Thoracic aorta (tissue), 2 donors: ENCODE measurements at places on chromosomes 6 and 20.

DNA sequence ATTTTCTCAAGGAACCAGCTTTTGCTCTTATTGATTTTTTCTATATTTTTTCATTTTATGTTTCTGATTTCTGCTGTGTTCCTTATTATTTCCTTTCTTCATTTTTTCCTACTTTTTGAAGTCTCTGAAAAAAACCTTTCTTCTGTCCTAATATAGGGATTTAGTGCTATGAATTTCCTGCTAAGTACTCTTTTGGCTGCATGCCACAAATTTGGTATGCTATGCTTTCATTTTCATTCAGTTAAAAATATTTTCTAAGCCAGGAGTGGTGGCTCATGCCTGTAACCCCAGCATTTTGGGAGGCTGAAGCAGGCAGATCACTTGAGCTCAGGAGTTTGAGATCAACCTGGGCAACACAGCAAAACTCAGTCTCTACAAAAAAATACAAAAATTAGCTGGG lies 30.6 kb downstream of the SIRPD start:
- DNase-seq: no peak

DNA sequence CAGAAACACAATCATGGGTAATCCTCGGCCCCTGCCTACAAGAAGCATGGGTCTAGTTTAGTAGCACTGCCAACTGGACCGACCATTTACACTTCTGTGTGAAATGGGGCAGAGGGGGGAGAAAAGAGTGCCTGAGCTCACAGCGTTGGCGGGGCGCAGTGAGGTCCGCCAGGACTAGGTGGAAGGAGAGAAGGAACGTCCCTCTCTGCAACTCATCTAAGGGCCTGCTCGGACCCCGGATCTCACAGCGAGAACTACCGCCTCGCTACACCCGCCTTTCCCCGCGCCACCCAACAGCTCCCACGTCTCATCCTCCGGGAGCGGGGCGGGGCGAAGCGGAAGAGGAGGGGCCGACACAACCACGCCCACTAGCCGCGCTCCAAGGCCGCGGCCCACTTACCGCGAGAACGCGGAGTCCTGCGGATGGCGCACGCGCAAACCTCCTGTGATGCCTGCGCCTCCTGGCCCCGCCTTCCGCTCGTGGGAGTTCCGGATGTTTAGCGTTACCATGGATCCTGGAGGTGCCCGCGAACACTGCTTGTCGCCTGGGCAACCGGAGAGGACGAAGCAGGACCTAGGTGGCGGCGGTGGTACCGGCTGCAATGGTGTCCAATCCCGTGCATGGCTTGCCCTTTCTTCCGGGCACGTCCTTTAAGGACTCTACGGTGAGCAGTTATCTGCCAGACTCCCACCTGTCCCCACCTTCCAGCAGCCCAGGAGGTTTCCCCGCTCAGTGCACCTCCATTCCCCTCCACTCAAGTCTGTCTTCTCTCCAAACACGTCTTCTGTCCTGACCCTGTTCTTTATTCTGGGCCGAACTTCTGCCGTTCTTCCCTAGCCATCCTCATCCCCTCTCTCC lies at the start of gene EFHC1:
Gene EFHC1, plus strand, starts transcription at position 534 of the 859 bp plus-strand sequence. Its CDS starts 69 bp downstream, at position 603.
- peak; percentile 96 for DNase-seq

GRCh38 chr6:48486876-48487275 lies 375.9 kb upstream of the PTCHD4 start:
- no peak for DNase-seq

DNA sequence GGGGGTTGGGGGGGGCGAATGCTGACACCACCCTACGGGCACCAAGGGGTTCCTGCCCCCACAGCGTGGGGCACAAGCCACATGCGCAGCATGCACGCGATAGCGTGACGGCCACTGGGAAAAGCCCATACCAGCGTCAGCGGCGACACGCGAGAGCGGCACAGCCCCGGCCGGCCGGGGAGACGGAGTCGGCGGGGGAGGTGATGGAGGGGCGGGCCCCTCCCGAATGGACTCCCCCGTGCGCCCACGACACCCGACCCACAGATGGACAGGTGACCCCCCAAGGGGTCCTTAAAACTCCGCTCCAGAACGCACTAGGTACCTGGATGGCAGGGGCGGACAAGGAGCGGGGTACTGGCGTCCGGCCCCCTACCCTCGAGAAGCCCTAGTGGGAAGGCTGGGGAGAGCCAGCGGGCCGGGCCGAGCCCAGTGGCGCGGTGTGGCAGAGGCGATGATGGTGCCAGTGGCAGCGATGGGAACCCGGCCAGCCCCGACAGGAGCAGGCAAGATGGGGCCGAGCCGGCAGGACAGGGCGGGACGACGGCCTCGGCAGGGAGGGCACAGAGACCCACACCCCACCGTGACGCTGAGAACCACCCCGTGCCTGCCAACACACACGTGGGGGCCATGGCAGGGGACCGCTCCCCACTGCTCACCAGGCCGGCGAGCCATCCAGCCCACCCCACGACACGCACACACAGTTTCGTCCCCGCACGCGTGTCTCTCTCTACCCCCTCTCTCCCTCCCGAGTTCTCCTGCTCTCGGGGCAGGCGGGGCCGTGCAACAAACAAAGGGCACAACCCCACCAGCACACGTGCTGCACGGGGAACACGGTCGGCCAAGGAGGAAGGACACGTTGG lies 1959.8 kb upstream of the DEFB115 start:
- no peak for DNase-seq

GRCh38 chr6:686497-686896 lies 6.4 kb downstream of the EXOC2 start:
- DNase-seq: no peak

GRCh38 chr6:66948106-66948505 lies 1241.1 kb upstream of the EYS start:
- DNase-seq: no peak

GRCh38 chr20:17533396-17533795 lies 2.2 kb upstream of the BFSP1 start:
- no peak for DNase-seq

DNA sequence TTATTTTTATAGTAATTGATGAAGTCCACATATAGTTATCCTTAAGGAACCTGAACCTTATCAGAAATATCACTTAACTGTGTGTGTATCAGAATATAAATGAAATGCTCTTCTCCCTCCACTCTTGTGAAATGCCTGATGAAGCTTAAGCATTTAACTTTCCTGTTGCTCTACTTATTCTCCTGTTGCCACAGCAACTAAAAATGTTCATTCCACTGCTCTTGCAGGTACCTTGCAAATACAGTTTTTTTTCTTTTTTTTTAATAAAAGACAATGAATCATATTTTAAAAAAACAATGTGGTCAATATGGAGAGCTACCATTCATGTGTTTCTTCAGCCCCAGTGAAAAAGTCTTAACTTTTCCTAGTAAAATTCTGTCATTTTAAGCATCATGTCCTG lies 210.3 kb downstream of the RFPL4B start:
- DNase-seq: no peak

DNA sequence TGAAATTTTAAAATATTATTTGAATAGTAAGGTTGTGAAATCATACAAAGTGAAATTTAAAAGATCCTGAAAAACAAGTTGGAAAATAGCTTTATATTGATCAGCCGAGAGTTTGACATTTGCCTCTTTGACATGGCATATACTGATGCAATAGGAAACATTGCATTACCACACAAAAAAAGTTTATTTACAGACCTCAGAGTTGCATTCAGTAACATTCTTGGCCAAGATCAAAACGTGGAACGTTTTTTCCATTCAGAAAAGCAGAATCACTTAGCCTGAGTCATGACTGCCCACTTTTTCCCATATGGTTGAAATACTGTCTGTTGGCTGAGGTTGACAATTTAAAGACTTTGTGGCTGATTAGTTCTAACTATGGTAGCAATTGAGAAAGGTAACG lies 55.1 kb upstream of the BACH2 start:
- DNase-seq: no peak

DNA sequence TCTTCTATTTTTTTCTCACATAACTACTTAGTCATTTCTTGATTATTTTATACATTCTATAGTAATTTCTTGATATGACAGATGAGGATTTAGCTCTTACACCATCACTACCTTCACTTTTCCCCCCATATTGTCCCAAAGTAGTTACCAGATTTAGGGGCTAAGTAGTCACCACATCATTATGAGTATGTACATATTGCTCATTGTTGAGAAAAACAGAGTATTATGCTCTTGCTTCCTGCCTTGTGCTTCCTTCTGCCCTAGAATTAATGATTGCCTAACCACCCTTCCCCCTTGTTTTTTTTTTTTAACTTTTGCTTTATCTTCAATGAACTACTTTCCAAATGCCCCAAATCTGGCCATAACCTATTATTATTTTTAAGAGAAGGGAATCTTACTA lies 6.8 kb upstream of the HLA-B start:
- DNase-seq: no peak

GRCh38 chr6:44349904-44350649 lies 7.6 kb downstream of the SPATS1 start:
- no peak for DNase-seq

DNA sequence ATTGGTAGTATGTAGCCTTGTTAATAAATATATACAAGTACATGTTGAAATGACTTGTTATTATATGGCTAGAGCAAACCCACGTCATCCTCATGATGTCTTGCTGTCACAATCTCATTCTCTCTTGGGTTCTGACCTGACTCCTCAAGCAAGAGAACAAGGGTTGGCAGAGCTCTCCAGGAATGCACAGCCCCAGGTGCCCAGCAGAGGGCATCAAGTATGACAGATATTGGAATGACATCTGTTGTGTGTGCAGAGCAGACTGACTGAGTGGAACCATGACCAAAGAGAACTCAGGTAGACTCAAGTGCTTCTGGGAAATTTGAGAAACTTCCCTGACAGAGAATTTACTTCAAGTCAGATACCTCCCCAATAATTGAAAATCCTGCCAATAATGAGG lies 90.6 kb downstream of the PAX1 start:
- no peak for DNase-seq

- DNase-seq: no peak
Observed at GRCh38 chr6:28523241-28523622, 2.4 kb upstream of the GPX5 start.

- no peak for DNase-seq
Observed at GRCh38 chr20:25320035-25320800, 70.4 kb downstream of the ABHD12 start.

DNA sequence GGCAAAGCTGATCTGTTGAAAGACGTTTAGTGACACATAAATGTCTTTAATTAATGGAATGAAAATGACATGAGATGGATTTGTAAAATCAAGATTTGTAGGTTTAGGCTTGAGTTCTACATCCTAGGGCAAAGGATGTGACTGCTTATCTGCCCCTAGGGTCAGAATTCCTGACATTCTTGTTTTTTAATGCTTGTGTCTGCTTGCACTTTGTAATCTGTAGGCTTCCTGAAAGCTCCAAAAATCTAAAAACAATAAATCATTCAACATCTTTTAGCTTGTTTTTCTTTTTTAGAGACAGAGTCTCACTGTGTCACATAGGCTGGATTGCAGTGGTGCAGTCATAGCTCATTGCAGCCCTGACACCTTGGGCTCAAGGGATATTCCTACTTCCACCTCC lies 107.9 kb upstream of the MLIP start:
- no peak for DNase-seq

DNA sequence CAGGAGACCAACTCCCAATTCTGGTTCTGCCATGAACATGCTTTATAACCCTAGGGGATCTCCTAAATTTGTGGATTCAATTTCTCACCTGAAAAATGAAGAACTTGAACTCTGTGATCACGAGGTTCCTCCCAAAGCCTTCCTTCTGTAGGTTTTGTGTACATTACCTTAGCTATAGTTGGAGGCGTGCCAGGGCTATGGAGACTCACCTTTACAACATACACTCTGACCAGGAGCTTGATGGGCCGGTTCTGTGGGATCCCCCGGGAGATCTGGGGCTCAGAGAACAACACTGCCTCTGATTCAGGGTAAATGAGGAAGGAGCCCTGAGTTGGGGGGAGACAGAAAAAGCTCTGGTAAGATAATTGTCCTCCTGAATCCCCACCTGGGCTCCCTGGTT lies 34.1 kb downstream of the ERGIC3 start:
- DNase-seq: no peak
